ENCODE measurements at places on chromosomes 13 and 19.
A peak's percentile ranks its signal among the peaks of the same experiment; 100 is the strongest.

GRCh38 chr13:107028751-107029150 is 460.8 kb upstream of the ARGLU1 start:
- no peak for DNase-seq

DNA sequence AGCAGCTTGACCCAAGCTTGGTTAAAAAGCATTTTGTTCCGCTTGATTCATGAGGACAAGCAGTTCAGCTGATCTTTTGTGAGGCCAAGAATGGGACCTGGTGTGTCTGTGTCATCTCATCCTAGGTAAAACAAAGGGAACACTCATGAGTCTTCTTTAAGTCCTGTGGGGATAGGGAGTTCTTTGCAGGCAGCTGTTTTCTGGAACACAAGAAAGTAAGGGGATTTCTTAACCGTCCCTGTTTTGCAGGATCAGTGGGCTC is 134.5 kb upstream of the TMTC4 start:
- no peak for DNase-seq

DNA sequence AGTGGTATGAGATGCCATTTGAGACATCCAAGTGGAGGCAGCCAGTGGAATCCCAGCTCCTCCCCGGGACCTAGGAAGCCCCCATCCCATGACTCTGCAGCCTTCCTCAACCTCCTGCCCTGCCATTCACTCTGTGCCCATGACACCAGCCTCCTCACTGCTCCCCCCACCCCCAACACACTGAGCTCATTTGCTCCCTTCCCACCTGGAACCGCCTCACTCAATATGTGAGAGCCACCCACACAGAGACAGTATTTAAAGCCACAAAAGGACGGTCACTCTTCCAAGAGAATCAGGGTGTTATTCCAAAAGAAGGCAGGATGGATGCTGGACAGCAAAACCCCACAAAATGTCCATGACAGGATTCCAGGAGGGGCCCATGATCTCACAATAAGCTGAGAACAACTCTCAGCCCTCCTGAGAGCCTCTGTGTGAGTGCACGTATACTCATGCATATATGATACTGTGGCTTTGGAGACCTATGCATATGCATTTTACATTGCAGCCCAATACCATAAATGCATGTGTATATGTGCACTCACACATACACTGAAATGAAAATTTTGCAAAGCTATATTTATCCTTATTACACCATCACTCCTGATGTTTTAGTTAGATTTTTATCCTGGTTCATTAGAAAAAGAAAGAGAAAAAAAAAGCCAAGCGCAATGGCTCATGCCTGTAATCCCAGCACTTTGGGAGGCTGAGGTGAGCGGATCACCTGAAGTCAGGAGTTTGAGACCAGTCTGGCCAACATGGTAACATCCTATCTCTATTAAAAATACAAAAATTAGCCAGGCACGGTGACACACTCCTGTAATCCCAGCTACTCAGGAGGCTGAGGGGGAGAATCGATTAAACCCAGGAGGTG is 10.8 kb upstream of the RANBP3 start:
- no peak for DNase-seq

GRCh38 chr13:89968470-89968869 is 1379.0 kb upstream of the MIR17HG start:
- DNase-seq: no peak

GRCh38 chr13:111380431-111380830 is 60.0 kb downstream of the TEX29 start:
- no peak for DNase-seq

DNA sequence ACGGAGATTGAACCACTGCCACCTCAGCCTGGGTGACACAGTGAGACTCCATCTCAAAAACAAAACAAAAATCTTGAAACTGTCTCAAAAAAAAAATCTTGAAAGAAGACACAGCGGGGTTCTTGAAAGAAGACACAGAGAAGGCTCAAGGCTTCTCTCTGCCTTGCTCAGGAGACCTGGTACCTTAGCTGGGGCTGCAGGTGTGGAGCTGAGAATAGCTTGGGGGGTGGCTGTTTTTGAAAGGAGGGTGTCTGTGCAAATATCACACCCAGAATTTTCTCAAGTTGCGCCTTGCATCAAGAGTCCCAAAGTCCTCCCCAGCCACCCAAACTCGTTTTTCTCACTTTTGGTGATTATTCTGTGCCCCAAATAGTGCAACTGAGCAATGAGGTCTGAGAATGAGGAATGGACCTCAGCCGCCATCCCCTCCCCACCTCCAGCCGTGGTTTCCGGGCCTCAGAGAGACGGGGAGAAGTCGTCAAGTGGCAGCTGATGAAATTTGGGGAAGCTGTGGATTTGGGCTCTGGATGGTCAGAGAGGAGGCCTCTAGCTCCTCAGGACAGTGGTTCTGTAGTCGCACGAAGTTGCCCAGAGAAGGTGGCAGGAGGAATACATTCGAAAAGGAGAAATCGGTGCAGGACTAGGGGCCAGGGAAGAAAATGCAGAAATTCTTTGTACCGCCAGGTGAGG is 8.8 kb downstream of the S1PR2 start:
- peak; percentile 8 for DNase-seq

DNA sequence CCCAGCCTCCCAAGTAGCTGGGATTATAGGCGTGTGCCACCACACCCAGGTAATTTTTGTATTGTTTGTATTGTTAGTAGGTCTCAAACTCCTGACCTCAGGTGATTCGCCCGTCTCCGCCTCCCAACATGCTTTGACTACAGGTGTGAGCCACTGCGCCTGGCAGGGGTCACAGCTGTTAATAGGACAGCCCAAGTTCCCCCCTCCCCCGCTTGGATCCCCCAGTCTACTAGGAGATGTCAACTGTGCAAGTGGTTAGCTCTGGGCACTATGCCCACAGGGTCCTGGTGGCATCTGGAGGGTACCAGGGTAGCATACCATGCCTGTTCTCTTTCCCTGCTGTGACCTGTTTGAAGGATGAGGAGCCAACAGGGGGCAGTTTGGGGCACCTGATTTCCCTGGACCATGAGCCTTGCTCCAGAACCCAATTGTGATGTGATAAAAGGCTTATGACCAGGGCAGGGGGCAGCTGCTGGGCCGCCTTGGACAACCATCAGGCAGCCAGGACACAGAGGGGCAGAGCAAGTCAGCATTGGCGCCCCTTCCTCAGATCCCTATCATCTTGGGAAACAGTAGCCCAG is at the start of gene TSPAN16:
TSS of gene TSPAN16 (plus strand) at position 496 of the 581 bp plus-strand sequence. CDS start 138 bp downstream, outside the sequence.
- DNase-seq: no peak

GRCh38 chr13:110282316-110282841 is 24.6 kb downstream of the COL4A1 start:
- no peak for DNase-seq

Measured in globus pallidus (tissue), 1 donor.